Stimulated activated CD4-positive, alpha-beta T cell treated with anti-CD3 and anti-CD28 coated beads, Interleukin-1b, Interleukin-23, amount 100 ng/mL, for 1 hour (primary cell): ENCODE measurements at places on chromosomes 12 and 14.

- DNase-seq, result no peak
Measured at GRCh38 chr12:6827437-6827911, 733 bp upstream of the P3H3 start.

DNA sequence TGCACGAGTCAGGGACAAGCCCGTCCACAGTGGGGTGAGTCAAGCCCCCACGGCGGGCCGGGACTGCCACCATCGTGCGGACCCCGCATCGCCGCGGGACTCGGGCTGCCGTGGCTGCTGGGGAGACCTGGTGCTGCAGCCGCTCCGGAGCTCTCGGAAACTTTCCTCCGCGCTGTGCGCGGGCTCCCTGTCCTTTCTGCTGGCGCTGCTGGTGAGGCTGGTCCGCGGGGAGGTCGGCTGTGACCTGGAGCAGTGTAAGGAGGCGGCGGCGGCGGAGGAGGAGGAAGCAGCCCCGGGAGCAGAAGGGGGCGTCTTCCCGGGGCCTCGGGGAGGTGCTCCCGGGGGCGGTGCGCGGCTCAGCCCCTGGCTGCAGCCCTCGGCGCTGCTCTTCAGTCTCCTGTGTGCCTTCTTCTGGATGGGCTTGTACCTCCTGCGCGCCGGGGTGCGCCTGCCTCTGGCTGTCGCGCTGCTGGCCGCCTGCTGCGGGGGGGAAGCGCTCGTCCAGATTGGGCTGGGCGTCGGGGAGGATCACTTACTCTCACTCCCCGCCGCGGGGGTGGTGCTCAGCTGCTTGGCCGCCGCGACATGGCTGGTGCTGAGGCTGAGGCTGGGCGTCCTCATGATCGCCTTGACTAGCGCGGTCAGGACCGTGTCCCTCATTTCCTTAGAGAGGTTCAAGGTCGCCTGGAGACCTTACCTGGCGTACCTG lies 1.1 kb downstream of the PDE3A start:
- DNase-seq, result no peak

GRCh38 chr12:132269271-132269968 lies 60.0 kb downstream of the GALNT9 start:
- no peak for DNase-seq

- DNase-seq, result no peak
Measured at GRCh38 chr14:72640911-72641485, 252.9 kb downstream of the DPF3 start.

- no peak for DNase-seq
Measured at GRCh38 chr12:111209811-111210210, 159.1 kb downstream of the PHETA1 start.

- no peak for DNase-seq
Measured at GRCh38 chr14:95250140-95250769, 69.5 kb downstream of the CLMN start.

- no peak for DNase-seq
Measured at GRCh38 chr12:32501835-32502333, 102.5 kb downstream of the FGD4 start.

- DNase-seq, result peak; percentile 53
Measured at GRCh38 chr12:111444925-111445725, 39.4 kb downstream of the SH2B3 start.

DNA sequence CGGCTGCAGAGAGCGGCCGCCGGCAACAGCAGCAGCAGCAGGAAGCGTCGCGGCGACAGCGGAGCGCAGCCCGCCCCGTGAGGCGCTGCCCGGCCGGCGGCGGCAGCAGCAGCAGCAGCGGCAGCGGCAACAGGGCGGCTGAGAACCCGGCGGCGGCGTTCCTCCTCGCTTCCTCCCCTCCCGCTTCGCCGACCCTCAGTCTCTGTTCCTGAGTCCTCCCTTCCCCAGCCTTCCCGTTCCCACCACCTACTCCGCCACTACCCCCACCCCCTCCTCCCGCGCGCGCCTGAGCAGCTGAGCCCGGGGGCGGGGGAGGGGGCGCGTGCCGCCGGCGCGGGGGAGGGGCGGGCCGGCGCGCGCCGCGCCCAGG lies 310 bp downstream of the BICDL1 start:
- DNase-seq, result no peak

DNA sequence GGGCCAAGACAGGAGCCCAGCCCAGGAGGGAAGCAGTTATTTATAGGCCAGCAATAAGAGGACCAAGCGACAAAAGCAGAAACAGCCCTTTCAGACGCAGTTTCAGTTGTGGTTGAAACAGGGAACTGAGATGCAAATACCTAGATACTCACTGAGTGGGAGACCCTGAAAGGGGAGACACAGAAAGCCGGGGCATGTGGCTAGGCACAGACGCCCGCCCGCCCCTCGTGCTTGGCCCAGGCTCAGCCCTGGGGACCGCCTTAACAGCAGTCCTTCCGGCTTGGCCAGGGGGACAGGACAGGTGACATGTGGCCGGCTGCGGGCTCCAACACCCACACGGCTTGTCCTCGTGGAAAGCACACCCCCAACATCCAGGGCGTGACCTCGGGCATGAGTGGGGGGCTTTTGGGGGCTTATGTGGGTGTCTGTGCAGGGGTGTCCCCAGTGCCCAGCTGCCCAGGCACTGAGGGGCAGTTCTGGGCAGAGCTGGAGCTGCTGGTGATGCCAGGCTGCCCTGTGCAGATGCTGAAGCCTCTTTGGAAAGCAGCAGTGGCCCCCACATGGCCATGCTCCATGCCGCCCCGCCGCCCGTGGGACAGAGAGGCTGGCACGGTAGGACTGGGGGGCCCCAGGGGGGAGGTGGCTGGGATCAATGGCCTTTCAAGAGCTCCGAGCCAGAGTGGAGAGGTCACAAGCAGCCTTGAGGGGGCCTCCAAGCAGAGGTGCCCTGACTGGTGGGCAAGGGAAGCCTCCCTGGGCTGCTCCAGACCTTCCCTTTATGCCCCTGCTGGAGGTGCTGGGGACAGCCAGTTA lies 2.1 kb downstream of the PLD4 start:
- DNase-seq, result no peak
